Occipital lobe (tissue), 3 donors: ENCODE measurements at places on chromosomes 5 and 9.
A peak's percentile ranks its signal among the peaks of the same experiment; 100 is the strongest.

- DNase-seq: no peak
Measured at GRCh38 chr5:133846478-133847226, 121.8 kb downstream of the C5orf15 start.

DNA sequence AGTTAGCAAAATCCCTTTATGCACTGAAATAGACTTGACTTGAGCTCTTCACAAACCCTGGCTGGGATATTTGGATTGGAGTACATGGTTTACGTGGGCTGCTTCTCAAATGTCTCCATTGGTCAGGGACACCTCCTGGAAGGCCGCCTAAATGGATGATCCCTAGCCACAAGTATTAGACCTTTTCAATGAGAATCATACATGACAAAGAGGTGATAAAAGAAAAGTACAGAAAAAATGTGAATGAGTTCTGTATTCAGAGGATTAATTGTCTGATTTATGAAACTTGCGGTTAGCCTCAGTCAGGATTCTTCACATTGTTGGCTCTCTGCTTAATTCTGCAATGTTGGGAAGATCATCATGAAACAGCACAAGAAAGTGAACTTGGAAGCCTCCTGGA is 752.8 kb upstream of the ADAMTS16 start:
- DNase-seq: no peak

DNA sequence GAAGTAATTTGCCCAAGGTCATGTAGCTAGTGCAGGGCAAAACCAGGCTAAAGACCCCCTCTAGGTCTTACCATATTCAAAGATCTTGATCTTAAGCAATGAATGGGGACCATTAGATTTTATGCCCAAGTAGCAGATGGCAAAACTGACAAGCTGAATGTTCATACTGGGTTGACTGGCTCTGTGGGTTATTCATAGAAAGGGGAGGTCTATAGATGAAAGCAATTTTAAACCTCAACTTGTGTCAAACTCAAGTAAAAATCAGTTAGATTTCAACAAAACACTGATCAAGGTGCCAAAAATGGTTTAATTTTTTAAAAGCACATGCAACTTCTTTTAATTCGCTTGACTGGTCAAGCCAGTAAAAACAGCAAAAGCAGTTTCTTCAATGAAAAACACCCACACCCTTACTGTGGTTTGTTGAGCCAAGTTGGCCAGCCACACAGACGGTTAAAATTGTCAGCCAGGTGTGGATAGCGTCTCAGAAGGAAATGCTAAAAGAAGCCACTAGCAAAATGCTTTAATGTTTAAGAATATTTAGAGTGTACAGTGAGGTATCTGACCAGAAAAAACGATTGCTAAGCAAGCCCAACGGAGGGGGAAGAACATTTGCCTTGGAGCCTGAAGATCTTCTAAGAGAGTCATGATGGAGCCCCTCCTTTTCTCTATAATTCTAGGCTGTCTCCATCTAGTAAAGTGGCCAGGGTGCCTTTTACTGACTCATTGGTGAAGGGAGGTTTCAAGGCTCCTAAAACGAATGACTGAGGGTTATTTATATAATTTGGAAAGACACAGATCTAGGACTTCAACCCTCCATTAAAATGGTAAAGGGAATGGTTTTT is 539.6 kb upstream of the CLINT1 start:
- no peak for DNase-seq

DNA sequence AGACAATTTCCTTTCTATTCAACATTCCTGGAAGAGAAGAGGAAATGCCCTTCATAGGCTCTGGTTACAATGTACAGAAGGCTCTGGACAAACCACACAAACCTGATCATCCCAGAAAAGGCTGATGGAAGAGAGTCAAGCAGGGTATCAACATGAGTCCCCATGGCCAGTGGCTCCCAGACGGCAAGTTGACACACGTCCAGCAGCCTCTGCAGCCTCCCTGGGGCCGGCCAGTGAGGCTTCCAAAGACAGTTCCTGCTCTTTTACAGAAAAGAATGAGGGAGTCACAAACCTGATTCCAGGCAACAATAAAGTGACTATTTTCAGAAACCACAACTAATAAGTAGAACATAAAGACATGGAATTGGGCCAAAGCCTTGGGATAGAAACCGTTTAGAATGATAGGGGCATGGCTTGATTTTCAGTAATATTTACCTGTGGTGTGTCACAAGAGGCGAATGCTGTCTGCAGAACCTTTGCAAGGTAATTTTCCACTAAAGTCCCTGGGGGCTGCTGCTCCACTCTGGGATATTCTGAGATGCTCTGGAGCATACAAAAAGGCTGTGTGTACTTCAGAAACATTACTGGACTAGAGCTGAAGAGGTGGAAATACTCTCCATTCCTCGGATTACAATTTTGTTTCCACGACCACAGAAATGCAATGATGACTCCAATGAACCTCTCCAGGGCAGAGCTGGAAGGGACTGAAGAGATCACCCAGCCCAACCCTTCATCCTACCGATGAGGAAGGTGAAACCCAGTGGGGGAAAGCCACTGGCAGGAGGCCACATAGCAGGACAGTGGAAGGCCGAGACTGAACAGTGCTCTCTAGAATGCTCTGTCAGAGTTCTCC is 10.4 kb downstream of the MED27 start:
- DNase-seq: no peak

DNA sequence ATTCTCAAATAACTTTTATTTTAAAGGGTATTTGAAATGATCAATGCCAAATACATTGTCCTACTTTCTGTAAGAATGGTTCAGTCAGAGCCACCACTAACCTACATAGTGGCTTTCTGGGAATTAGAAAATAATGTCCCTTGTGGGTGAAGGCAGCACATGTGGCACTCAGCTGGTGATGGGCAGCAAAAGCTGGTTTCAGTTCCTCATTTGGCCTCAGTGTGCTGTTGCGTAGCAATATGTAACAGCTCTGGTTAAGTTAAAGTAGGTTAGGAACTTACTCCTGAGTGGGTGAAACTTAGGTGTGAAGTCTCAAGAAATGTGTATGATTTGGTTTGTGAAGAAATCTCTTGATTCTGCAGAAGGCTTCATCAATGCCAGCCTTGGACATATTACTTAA is 99.6 kb upstream of the SPEF2 start:
- no peak for DNase-seq

- DNase-seq: no peak
Measured at GRCh38 chr9:91530829-91531228, 107.2 kb upstream of the NFIL3 start.

- DNase-seq: no peak
Measured at GRCh38 chr5:54804086-54804485, 181.3 kb downstream of the ESM1 start.

DNA sequence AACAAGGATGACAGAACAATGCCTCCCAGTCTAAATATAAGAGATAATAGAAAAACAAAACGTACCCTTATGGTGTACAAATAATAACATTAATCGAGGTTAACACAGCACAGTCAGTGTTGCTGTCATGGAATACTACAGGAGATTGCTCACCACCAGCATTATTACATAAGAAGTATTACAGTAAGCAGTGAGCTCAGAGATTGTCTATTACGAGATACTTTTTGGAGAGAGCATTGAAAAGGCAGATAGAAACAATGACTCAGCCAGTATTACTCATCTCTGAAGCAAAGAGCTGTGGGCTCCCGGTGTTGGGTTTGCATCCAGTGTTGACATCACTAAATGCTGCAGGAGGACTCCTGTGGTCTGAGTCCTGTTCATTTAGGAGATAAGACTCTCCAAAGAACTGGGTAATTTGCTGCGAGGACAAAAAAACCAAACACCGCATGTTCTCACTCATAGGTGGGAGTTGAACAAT is 191.9 kb upstream of the SEMA6A start:
- peak; percentile 55 for DNase-seq

DNA sequence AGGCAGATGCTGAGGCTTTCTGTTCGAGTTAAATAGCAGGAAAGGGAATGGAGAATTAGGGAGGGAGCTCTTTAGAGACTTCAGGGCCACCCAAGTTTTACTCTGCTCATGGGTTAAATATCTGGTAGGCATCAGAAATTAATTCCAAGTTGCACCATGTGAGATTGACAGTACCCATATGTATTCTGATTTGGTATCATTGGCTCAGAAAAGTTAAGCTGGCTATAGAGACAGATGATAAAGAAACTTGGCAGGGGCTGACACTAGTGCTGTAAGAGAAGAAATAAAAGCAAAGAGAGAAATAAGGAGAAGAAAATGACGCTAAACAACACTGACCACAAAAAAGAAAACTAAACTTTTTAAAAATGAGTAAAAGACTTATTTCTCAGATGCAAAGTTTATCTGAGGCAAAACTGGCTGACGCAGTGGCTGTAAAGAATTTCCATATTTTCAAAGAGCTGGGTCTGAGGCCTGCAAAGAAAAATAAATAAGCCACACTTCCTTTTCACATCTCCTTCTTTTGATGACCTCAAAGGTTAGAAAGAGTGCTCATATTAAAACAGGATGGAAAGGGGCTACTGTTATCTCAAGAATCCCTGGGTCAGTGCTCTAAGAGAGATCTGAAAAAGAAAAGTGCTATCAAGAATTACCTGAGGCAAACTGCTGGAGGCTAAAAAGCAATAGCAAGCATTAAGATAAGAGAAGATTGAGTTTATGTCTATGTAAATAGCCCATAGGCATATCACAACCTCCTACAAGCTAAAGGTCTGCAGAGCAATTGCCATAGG is 399.0 kb upstream of the MEF2C start:
- no peak for DNase-seq

- DNase-seq: no peak
Measured at GRCh38 chr5:39742916-39743315, 318.1 kb upstream of the DAB2 start.

DNA sequence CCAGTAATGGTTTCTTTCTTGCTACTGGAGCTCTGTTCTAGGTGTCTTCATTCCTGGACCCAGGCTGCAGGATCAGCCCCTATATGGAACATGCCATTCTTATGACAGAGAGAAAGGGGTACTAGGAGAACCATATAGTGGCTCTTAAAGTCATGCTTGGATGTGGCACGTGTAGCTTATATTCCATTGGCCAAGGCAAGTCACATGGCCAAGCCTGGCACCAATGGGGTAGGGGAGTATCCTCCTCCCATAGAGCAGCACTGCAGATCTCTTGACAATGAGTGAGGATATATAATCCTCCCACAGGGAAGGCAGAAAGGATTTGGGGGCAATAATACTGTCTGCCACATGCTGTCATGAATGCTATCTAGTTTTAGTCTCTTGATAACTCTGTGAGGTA is 193.3 kb downstream of the PALM2AKAP2 start:
- DNase-seq: no peak

DNA sequence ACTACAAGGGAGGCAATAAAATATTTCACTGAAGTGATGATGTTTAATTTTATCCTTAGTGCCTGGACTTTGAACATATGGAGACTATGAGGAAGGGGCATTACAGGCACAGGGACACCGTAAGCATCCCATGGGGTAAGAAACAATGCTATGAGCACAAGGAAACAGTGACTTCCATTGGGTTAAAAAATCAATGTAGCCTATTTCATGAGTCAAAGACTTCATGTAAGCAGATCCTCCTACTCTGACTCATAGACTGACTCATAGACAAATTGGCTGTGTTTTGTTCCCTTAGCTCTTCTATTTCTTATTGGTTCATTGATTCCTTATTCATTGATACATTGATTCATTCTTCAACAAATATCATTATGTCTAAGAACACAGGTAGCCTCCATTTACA is 351.0 kb downstream of the PRELID2 start:
- no peak for DNase-seq

DNA sequence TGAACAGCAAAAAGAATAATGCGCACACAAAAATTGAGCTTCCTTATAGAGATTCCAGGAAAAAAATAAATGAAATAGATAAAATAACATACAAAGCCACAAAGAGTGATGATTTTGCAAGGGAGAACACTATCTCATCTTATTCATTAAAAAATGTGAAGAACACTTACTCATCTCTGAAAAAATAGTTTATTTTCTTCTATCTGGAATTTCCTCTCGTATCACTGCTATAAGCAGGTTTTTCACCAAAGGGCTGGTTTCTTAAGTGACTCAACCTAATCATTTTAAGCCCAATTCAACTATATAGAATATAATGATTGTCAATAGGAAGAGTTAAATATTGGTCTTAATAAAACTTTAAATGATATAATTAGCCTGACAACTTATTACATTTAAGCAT is 504.9 kb downstream of the NR2F1-AS1 start:
- DNase-seq: no peak

- no peak for DNase-seq
Measured at GRCh38 chr5:354581-355378, 33.3 kb downstream of the AHRR start.

- no peak for DNase-seq
Measured at GRCh38 chr5:128225245-128226030, 141.9 kb downstream of the SLC12A2 start.

GRCh38 chr9:15831384-15831783 is 278.5 kb downstream of the CCDC171 start:
- no peak for DNase-seq

GRCh38 chr5:179301376-179301775 is 43.9 kb downstream of the ADAMTS2 start:
- no peak for DNase-seq

DNA sequence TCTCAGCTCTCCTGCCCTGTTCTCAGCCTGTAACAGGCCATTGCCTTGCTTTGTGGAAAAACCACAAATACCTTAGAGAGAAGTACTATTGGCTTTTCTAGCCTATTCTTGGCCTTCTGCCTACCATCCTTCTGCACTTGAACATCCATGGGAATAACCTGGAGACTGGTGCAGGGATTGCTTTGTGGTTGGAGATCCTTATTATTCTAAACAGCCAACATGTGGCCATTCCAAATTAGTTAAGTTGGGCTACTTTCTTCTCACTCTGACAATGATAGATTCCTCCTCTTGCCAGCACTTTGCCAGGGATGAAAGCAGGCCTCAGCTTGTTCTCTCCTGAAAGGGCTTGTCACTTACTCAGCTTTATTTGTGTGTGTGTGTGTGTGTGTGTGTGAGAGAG is 240.4 kb downstream of the GLIS3 start:
- no peak for DNase-seq

GRCh38 chr9:92432972-92433548 is 8.8 kb upstream of the OMD start:
- DNase-seq: no peak

DNA sequence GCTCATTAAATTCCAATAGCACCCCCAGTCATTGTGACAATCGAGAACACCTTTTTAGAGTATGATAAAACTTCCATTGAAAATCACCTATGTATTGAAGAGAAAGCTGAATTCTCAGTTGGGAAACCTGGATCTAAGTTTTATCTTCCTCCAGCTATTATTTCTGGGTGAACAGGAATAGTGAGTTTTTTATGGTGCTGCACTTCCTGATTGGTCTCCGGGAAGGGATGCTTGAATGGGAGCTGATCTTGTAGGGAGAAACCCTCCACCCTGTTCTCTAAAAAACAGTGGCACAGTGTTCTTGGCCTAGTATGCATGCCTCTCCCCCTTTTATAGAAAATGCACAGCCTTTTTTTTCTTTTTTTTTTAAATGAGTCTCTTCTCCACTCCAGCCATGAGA is 112.2 kb downstream of the ACTBL2 start:
- no peak for DNase-seq
